D341Med (cell line): ENCODE measurements at places on chromosomes 3 and 15.
A peak's percentile ranks its signal among the peaks of the same experiment; 100 is the strongest.

DNA sequence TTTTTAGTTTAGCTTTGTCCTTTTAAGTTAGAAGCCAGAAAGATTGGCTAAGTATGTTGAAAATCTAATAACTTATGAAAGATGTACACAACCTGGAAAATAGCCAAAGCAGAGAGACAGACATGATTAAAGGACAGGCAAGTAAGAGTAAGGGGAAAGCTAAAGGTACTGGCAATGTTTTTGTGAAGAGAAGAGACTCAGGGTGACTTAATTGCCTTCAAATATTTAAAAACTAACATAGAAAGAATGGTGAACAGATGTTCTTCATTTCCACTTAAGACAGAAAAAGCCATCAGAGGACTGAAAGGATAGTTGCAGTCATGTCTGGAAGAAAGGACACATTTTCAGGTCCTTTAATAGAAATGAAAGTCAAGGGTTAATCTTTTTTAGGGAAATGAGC, 68.8 kb downstream of the ZNF385D start:
- no peak for DNase-seq

DNA sequence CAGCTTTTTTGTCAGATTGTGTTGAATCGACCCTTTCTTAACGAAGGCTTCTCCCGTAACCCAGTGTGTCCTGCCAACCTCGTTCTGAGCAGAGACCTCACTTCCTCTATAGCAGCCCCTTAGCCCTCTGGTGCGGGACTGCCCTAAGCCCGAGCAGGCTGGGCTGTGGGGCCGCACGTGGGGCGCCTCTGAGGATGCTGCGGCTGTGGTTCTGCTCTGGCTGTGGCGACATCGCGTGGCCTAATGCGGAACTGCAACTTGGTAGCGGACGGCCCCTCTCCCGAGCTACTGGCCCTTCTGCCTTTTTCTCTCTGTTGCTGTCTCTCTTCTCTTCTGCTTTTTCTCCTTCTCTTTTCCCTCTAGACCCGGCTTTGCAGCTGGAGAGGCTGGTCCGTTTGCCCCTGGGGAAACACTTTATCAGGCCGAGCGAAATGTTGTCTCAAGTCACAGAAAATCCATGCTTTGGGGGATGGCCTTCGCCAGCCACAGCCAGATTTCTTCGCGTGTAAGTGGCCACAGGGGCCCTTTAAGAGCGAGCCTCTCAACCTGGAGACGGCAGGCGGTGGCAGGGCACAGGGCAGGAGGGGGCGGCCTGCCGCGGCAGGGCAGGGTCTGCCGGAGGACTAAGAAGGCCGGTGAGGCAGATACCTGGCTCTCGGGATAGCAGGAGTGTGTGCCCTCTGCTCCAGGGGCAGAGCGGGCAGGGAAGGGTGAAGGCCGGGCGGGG, 19.4 kb upstream of the KIF23 start:
- peak; percentile 96 for DNase-seq

GRCh38 chr3:76324101-76324500, 538.8 kb upstream of the ZNF717 start:
- DNase-seq, result no peak

DNA sequence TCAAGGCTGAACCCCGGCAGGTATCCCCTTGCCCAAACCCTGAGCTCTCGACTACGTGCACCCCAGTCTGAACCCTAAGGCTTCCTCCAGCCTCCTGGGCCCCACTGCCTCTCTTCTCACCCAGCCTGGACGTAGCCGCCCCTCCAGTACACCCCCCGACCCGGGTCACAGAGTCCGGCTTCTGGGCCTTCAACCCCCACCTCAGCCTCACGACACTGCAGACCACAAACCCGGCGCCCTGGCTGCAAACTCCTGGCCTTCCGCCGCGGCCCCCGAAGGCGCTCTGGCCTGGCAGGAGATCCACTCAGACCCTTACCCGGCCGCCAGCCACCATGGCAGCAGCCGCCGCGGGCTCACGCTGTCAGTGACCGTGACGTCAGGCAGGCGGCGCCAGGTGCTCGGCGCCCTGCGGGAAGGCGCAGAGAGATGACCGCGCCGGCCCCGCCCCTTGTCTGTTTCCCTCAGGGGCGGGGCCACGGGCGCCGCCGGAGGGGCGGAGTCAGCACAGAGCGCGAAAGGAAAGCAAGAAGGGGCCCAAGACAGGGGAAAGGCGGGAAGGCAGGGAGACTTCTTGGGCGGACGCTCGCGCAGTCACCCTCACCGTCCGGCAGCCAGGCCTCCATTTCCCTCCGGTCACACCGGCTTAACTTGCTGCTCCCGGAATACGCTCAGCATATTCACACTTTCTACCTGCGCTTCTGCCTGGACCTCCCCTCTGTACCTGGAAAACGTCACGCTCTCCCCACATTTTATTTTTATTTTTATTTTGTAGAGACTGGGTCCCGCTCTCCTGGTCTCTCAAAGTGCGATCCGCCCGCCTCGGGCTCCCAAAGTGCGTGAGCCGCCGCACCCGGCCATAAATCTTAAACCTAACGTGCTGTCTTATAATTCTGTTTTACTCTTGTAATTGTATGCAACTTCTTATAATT, at the start of gene RMDN3:
Gene RMDN3, minus strand, starts transcription at position 372 of the 929 bp plus-strand sequence. CDS start 471 bp downstream, outside the sequence.
- DNase-seq, result peak; percentile 99

DNA sequence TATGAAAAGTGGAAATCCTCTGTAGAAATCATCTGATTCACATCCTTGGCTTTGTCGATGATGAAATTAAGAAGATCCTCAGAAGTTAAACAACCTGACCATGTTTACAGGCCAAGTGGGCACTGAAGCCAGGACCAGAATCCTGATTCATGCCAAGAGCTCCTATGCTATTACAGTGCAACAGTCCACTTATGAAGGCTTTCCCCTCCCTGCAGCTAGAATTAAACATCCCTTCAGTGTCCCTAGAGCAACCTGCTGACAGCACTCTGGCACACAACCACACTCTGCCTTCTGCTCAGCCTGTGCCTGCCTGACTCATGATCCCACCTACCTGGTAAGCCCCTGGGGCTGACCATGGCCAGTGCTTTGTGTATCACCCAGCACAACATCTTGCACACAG, 33.8 kb downstream of the TXNRD3 start:
- no peak for DNase-seq

GRCh38 chr3:69739204-69740102, at the start of gene MITF:
Gene MITF (plus strand): TSS chr3:69739464. CDS start chr3:69739598, 134 bp downstream.
- peak; percentile 97 for DNase-seq

DNA sequence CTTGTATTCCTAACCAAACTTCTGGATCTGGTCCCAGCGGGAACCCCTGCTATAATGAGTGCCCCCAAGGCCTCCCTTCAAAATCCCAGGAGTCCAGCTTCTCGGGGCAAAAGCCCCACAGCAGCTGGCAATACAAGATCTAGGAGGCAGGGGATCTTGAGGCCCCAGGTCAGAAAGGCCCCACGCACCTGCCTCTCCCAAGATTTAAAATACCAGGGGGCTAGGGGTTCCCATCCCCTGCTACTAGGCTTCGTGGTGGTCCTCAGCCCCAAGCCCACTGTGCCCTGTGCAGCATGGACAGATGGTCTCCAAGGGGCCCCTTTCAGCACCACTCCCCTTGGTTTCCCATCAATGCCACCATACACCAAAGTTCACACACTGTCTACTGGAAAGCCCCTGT, 15.8 kb upstream of the CYP11A1 start:
- DNase-seq, result no peak

- no peak for DNase-seq
Measured at GRCh38 chr3:37489355-37489754, 315.0 kb upstream of the LRRFIP2 start.

DNA sequence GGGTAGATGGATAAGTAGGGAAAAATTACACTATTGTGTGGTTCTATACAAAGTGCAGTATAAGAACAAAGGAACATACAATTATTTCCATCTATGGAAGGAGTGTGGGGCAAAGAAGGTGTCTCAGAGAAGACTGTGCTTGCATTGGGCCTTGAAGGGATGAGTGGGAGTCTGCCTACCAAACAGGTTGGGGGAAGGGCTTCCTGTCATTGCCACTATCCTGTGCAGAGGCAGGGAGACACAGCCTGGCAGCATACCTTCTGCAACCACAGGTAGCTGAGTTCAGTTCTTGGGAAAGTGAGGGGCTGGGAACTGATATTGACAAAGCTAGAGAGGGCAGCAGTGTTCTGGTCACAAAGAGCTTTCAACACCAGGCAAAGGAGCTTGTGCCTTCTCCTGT, 3.4 kb downstream of the TIMP4 start:
- DNase-seq, result no peak

- no peak for DNase-seq
Measured at GRCh38 chr15:45129651-45130129, at the start of the genes DUOX1 and DUOXA1. Gene DUOX1 (plus strand): TSS chr15:45129994. CDS start chr15:45131967, 1,973 bp downstream. Gene DUOXA1 (minus strand): TSS chr15:45129879. CDS start chr15:45123014, 6,865 bp downstream.

- no peak for DNase-seq
Measured at GRCh38 chr3:101567528-101568317, 6.1 kb downstream of the TRMT10C start.

DNA sequence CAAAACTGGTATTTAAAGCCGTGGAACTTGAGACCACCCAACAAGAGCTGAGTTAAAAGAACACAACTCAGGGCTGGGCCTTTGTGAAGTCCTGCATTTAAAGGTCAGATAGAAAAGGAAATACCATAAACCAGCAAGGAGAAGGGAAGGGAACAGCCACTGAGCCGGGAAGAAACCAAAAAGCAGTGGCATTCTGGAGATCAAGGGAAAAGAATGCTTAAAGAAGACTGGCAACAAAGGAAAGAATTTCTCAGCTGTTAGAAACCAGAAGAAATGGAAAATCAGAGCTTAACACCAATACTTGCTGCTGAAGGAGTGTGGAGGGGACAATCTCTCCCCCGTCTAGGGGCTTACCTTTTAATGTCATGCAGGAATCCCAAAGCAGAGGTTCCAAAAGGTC, 247.4 kb upstream of the CHRNA7 start:
- no peak for DNase-seq

GRCh38 chr15:98815207-98815606, 166.9 kb downstream of the IGF1R start:
- DNase-seq, result no peak

- DNase-seq, result no peak
Measured at GRCh38 chr3:52792961-52793695, 1.5 kb upstream of the ITIH3 start.

DNA sequence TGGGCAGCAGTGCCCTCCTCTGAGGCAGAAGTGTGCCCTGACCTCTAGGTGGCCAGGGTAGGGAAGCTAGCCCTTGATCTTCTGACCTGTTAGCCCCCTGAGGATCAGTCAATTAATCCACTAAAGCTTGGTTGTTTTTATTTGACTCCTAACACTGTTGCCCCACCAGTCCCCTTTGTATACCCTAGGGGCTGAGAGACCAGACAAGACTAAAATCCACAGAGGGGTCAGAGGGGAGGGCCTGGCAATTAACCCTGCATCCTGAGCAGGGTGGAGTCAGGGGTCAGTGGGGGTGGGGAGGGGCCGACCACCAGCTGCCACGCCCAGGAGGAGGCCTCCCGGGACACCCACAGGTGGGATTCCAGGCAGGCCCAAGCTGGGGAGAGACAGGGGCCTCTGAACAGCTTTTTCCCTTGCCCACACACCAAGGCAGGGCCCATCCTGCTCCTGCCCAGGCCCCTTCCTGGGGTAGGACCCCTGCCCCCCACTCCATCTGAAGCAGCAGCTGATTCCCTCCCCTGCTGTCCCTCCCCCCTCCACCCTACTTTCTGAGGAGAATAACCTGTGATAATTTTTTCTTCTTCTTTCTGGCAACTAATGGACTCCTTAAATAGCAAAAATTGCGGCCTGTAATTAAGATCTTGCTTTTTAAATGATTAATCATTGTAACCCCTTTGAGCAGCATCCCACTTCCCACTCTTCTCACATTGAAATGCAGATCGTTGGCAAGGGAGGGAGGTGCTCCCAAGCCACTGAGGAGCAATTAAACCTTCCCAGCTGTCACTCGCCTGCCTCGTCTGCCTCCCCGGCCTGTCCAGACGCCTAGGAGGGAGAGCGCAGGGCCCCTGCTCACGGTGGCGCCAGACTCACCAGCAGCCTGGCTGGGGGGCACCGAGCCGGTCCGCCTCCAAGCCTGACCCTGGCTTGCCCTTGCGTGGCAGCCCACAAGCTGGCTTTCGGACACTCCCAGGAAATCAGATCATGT, 51.9 kb downstream of the RHCG start:
- peak; percentile 80 for DNase-seq

- no peak for DNase-seq
Measured at GRCh38 chr3:36741285-36741684, 23.1 kb downstream of the DCLK3 start.

- DNase-seq, result no peak
Measured at GRCh38 chr3:111972891-111973290, 5.9 kb upstream of the ABHD10 start.

- no peak for DNase-seq
Measured at GRCh38 chr3:47646362-47646761, 67.7 kb upstream of the CSPG5 start.

GRCh38 chr15:68271854-68272471, 5.6 kb upstream of the FEM1B start:
- no peak for DNase-seq

- no peak for DNase-seq
Measured at GRCh38 chr3:47452453-47453215, 23.1 kb downstream of the SCAP start.

DNA sequence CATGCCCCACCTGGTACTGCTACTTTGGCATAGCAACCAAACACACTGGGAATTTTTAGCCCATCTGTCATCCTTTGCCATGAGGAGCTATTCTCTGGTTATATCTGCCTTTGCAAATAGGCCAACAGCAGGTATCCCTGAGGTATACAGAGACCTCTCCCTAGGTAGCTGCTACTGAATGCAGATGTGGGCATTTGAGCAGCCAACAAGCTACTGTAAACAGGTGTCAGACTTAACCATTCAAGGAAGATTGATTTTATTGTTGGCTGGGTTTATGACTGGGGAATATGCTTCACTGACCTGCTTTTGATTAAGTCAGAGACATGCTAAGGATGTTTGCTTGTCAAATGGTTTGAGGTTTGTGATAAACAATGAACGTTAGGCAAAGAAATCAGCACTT, 183.2 kb downstream of the OXSM start:
- DNase-seq, result no peak

DNA sequence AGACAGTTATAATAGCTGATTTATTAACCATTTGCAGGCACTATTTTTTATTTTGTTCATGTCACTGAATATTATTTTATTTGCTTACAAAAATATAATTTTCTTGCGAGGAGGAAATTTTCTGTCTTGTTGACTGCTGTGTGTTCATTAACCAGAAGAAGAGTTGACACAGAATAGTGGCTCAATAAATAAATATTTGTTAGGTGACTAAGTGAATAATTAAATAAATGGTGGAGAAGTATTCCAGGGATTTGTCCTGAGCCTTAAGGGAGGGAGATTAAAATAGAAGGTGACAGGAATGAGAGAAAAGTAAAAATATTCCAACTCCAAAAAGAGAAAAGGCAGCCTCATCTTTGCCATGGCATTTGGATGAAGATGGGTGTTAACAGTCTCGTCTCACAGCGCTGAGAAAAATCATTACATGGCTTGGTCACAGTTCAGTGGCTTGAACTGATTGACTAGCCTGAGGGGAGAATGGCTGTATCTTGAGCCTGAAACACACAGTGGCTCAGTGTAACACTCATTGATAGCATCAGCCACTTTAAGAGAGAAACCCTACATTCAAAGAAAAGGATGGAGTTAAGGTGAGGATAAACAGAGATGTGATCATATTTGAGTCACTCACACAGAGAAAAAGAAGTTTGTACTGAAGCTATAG, 449.9 kb upstream of the NAALADL2 start:
- no peak for DNase-seq

DNA sequence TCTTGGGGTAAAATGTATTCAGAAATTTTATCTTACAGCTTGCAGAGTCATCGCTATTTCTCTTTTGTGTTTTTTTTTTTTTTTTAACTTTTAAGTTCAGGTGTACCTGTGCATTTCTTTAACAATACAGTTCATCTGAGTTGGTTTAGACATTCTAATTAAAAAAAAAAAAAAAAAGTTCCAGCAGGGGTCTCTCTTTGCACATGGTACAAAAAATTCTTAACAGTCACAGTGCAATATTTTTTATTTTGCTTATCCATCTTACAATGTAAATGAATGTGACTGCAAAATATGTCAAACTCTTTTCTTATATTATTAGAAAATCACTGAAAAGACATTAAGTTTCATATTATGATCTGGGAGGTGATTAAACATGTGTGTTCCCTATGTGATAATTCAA, 47.5 kb upstream of the SLC9A9 start:
- DNase-seq, result no peak
